ENCODE measurements at places on chromosomes 7 and 10. TPM values are rescaled to one million over a fixed set of nuclear protein-coding genes. Genes with fewer than 3 reads are reported as not detected.

DNA sequence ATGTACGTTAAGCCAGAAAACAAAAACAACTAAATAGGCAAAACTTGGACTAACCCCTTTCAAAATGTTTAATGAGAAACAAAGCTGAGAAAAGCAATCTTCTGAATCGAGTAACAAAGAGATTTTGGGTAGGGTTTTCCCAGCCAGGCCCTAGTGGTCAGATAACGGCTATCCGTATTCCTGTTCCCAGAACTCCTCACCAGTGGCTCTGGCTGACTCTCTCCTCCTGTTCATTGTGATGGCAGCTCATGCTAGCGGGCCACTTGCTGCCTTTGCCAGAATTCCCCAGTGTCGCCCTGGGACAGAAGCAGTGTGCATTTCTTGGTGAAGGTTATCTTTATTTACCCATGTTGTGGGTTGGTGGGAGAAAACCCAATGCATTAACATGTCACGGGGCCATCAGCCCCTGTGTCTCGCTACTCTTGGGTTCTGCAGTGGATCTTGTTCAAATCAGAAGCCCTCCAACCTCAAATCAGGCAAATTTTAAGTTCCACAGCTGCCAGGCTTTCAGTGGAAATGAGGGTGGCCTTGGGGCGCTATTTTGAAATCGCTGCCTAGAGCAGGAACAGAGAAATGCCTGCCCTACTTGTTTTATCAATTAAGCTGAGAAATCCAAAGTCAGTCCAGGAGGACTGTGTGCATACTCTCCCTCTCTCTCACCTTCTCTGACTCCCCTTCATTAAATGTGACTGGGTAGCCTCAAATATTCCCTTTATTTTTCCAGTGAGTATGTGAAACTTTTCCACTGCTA, 164.5 kb upstream of the NPVF start:
- H3K36me3 ChIP-seq, result no peaks in the 10 kb centered on the region
- DNase-seq, result no peak
- no peaks in the 10 kb centered on the region for H3K27me3 ChIP-seq
- no peak overlapping the region for H3K27ac ChIP-seq
- H3K4me3 ChIP-seq, result no peak overlapping the region

- H3K4me3 ChIP-seq, result no peak overlapping the region
- H3K27me3 ChIP-seq, result no peaks in the 10 kb centered on the region
These were observed 560.5 kb downstream of the PARD3 start for GRCh38 chr10:34254596-34254995.

NCF1 gene
- 3.8 TPM for total RNA-seq

SLC13A1 gene
- total RNA-seq, result not detected

DNA sequence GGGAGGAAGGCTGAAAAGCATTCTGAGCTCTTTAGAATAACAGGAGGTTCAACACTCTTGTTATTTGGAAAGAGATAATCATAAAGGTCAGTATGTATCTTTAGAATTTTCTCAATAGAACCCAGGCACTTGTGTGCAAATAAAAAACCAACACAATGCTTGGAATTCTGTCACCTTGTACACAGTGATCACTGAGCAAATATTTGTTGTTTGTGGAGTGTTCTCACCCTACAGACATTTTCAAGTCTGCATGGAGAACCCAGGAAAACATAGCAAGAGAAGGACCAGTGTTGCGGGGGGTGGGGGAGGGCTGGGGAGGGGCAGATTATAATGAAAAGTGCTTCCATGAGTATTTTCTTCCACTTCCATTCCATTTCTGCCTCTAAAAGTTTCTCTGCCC, 87.4 kb downstream of the FAM107B start:
- H3K27me3 ChIP-seq, result no peaks in the 10 kb centered on the region
- no peak overlapping the region for H3K4me3 ChIP-seq
- H3K4me1 ChIP-seq, result no peaks in the 10 kb centered on the region
- H3K36me3 ChIP-seq, result no peaks in the 10 kb centered on the region
- H3K27ac ChIP-seq, result no peak overlapping the region

PSMA2 gene
- 55.6 TPM for total RNA-seq

UBE2D1 gene
- 14.0 TPM for total RNA-seq

DNA sequence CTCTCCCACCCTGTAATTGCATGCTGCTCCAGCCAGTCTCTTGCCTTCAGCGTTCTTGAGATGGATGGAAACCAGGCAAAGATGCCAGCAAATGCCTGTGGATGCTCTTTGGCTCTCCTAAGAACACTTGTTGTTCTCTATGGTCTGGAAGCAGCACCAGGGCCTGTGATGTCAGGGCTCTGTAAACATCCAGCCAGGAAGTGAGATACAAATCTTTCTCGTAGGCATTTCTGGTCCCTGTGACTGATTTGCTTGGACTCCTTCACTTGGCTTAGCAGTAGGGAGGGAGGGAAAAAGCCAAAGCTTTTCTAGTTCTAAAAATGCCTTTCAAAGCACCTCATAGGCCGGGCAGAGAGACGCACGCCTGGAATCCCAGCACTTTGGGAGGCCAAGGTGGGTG, 201.3 kb downstream of the REEP3 start:
- no peak overlapping the region for H3K27ac ChIP-seq
- peaks cover 10% of the 10 kb centered on the region for H3K27me3 ChIP-seq
- peaks cover 4% of the 10 kb centered on the region for H3K4me1 ChIP-seq
- H3K4me3 ChIP-seq, result no peak overlapping the region
- DNase-seq, result no peak

DNA sequence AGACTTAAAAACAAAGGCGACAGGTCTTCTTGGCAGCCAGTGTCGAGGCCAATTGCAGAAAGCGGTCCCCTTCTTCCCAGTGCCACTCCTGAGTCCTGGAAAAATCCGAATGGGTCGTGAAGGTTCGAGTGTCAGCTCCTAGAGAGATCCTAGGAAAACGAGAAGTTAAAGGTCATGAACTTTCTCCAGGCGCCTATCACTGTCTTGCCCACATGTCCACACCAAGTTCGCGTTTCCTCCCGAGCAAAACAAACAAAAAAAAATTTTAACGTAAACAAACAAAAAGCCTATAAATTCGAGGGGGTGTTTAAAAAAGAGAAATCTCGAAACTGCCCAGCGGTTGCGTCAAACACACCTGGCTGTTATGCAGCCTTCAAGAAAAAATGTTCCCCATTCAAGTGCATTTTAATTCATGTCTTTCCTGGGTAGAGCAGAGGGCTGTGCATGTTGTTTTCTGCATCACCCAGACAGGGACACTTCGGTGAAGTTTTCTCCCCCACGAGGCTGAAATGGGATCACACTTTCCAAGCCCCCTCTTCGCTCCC, 1.5 kb downstream of the ARHGAP21 start:
- peak overlapping the region; percentile 56 for H3K4me3 ChIP-seq
- H3K36me3 ChIP-seq, result no peaks in the 10 kb centered on the region
- peaks cover 26% of the 10 kb centered on the region for H3K4me1 ChIP-seq
- peak; percentile 57 for DNase-seq

GRCh38 chr7:44671069-44671468, 64.6 kb downstream of the OGDH start:
- no peak overlapping the region for H3K4me3 ChIP-seq
- H3K27ac ChIP-seq, result no peak overlapping the region
- H3K4me1 ChIP-seq, result no peaks in the 10 kb centered on the region
- peaks cover 56% of the 10 kb centered on the region for H3K36me3 ChIP-seq
- no peaks in the 10 kb centered on the region for H3K27me3 ChIP-seq

C10orf143 gene
- total RNA-seq, result 8.2 TPM

H2BK1 gene
- total RNA-seq, result not detected

DNA2 gene
- total RNA-seq, result 9.9 TPM

AGR3 gene
- not detected for total RNA-seq

- H3K4me1 ChIP-seq, result no peaks in the 10 kb centered on the region
- no peak overlapping the region for H3K4me3 ChIP-seq
- DNase-seq, result no peak
- H3K27me3 ChIP-seq, result no peaks in the 10 kb centered on the region
- no peak overlapping the region for H3K27ac ChIP-seq
- no peaks in the 10 kb centered on the region for H3K36me3 ChIP-seq
These were observed 228.0 kb downstream of the CACNB2 start for GRCh38 chr10:18368273-18368672.

- no peak overlapping the region for H3K4me3 ChIP-seq
- H3K36me3 ChIP-seq, result no peaks in the 10 kb centered on the region
- no peak overlapping the region for H3K27ac ChIP-seq
- no peak for DNase-seq
- no peaks in the 10 kb centered on the region for H3K27me3 ChIP-seq
These were observed 475.3 kb upstream of the C7orf33 start for GRCh38 chr7:148115308-148115707.

DNA sequence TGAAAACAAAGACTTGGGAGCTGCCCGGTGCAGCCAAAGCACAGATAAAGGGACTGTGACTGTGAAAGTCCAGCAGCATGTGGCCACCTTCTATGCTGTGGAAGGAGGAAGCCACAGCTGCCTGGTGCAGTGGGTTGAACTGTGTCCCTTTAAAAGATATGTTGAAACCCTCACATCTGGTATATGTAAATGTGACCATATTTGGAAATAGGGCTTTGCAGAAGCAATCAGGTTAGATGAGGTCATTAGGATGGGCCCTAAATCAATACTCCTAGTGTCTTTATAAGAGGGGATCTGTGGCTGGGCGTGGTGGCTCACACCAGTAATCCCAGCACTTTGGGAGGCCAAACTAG, 136.9 kb downstream of the GLI3 start:
- H3K27ac ChIP-seq, result no peak overlapping the region
- H3K4me3 ChIP-seq, result no peak overlapping the region
- no peaks in the 10 kb centered on the region for H3K36me3 ChIP-seq
- H3K27me3 ChIP-seq, result no peaks in the 10 kb centered on the region
- peaks cover 6% of the 10 kb centered on the region for H3K4me1 ChIP-seq
- no peak for DNase-seq

CREB5 gene
- 0.89 TPM for total RNA-seq

NKX2-3 gene
- not detected for total RNA-seq

GRCh38 chr7:1241258-1241602, 8.6 kb downstream of the UNCX start:
- H3K4me3 ChIP-seq, result no peak overlapping the region
- peaks cover 7% of the 10 kb centered on the region for H3K4me1 ChIP-seq
- DNase-seq, result no peak
- no peak overlapping the region for H3K27ac ChIP-seq

LIPF gene
- not detected for total RNA-seq

TAS2R5 gene
- 1.3 TPM for total RNA-seq

DNA sequence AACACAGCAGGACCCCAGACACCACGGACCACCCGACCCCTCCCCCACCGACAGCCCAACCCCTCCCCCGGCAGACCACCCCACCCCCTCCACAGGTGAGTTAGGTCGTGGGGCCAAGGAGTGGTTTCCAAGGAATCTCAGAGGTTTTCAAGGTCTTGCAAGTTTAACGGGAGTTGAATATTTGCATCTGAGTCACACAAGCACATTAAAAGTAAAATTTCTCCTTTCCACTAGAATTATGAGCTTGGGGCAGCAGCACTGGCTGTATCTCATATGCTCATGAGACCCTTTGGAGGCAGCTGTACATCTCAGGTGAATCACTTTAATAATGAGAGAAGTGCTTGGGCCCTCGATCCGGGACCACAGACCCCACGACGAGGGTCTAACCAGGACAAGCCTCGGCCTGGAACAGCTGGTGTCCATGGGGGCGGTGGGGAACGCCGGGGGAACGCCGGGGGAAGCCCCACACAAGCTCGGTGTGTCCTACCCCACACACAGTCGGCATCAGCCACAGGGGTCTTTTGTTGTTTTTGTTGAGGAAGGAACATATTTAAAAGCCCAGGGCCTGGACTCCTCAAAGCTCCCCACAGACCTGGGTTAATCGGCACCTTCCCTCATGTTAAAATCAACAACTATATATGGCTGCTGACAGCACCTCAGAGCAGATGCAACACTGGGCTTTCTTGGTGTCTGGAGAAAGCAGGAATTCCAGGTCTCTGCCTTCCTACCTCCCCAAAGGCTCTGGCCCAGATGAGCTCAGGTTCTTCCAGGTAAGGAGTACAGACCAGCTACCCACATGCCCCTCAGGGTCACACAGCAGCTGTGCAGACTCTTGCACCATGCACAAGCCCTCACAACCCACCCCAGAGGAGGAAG, 130.3 kb downstream of the DIP2C start:
- no peaks in the 10 kb centered on the region for H3K36me3 ChIP-seq
- H3K27me3 ChIP-seq, result no peaks in the 10 kb centered on the region
- no peak for DNase-seq

DNA sequence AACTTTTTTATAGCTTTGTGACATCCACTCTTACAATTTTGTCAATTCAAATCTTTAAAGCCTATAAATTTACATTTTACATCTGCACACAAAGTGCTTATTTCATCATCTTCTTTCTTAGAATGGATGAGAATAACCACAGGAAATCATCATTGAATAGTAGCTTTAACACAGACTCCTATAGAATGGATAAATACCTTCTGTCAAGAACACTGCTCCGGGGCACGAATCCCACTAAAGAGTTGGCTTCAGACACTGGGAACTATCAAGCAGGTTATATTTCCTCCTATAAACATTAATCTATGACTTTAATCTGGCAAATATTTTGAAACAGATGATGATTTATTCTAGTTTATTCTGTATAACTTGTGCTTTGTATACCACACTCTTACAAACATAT, 269.7 kb upstream of the TPK1 start:
- H3K36me3 ChIP-seq, result no peaks in the 10 kb centered on the region
- no peak for DNase-seq
- no peaks in the 10 kb centered on the region for H3K27me3 ChIP-seq

HTR5A gene
- not detected for total RNA-seq

NUTM2E gene
- not detected for total RNA-seq

- DNase-seq, result no peak
- peaks cover 2% of the 10 kb centered on the region for H3K27me3 ChIP-seq
- no peaks in the 10 kb centered on the region for H3K36me3 ChIP-seq
- H3K4me1 ChIP-seq, result no peaks in the 10 kb centered on the region
- H3K27ac ChIP-seq, result no peak overlapping the region
- H3K4me3 ChIP-seq, result no peak overlapping the region
These were observed 64.1 kb upstream of the RAB18 start for GRCh38 chr10:27440021-27440420.

- H3K4me1 ChIP-seq, result peaks cover 12% of the 10 kb centered on the region
- no peak overlapping the region for H3K4me3 ChIP-seq
- no peak for DNase-seq
These were observed 5.5 kb downstream of the PTPRN2 start for GRCh38 chr7:158582089-158582456.
